ENCODE measurements at places on chromosomes 1 and 21.

DNA sequence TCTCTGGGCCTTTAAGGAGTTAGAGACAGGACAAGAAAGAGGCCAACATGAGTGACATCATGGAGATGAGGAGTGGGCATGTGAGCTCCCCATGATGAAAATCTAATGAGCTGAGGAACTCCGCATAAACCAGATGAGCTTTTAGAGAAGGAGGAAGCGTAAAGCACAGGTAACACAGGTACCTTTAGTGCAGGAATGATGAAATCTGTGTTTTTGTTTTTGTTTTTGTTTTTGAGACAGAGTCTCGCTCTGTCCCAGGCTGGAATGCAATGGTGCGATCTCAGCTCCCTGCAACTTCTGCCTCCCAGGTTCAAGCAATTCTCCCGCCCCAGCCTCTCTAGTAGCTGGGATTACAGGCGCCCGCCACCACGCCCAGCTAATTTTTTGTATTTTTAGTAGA is 12.7 kb upstream of the FAM89A start:
- no peak for DNase-seq

DNA sequence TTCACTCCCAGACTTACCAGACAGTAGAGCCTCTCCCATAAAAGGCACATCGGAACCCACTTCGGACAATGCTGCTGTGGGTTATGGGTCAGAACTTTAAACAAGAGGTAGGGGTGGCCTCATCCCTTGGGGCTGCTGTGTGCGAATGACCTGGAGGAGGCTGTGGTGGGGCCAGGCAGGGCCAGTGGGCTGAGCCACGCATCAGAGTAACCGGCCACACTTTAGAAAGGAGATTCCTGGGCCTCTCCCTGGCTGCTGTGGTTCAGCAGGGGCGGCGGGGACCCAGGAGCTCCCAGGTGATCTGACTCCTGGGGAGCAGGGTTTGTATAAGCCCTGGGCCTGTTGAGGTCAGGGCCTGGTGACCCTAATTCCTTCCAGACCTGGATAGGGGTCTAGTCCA is 110.2 kb upstream of the C1orf174 start:
- no peak for DNase-seq

- no peak for DNase-seq
These were observed 291.8 kb downstream of the DISC1 start for GRCh38 chr1:231918239-231919015.

DNA sequence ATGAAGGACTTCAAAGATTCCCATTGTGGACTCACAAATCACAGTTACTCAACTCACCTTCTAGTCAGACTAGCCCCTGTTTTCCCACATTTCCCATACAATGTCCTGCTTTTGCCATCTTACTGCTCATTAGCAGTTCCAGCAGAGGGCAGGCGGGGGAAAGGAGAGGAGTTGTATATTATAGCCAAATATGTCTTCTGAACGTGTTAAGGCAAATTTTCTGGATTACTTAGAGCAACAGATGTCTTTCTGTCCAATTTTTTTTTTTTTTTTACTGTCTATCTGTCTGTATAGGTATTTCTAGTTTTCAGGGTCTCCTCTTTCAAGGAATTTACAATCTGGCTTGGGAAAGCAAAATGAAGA is 29.9 kb upstream of the DDAH1 start:
- no peak for DNase-seq

DNA sequence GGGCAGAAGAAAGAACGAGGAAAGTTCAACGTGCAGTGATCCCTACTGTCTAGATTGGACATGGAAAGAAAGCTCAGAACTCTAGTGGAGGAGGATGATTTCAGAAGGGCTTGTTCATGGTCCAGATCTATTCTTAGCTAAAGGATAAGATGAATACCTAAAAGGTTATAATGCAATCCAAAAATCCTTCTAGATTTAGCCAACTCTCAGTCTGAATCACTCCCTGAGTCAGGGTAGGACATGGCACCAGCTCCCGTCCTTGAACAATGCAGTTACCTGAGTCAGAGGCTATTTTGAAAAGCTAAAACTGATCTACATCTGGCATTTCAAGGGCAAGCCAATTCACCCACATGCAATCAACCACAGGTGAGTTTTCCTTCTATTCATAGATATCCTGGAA is 38.8 kb upstream of the HIVEP3 start:
- DNase-seq: no peak

DNA sequence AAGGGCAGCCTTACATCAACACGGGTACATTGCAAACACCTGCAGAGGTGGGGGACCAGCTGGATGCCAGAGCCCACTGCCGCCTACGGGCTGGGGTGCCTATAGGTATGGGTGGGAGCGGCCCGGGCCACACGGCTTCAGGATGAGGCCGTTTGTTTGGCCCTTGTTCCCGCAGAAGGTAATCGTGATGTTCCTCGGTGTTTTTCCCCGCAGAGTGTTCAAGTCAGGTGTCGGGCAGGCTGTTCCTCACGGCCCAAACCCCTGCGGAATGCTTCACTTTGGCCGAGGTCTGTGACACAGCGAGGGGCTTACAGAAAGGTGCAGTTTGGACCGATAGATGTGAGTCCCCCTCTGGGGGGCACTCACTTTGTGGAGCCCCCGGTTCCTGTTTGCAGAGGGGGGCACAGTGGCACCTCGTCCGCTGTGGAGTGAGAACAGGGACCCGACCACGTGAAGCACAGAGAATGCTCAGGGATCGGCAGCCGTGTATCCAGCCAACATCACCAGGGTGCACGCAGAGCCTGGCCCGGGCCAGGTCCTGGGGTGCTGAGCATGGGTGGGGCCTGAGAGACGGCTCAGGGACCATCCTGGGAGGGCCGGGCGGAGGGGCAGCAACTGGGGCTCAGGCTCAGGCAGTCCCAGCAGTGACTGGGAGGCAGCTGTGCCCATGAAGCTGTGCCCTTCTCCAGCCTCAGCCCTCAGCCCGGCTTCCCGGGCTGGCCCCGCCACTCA is 453 bp upstream of the TTLL10 start:
- DNase-seq: peak; percentile 27

- DNase-seq: no peak
These were observed 5.8 kb downstream of the TTC13 start for GRCh38 chr1:230972855-230973271.

DNA sequence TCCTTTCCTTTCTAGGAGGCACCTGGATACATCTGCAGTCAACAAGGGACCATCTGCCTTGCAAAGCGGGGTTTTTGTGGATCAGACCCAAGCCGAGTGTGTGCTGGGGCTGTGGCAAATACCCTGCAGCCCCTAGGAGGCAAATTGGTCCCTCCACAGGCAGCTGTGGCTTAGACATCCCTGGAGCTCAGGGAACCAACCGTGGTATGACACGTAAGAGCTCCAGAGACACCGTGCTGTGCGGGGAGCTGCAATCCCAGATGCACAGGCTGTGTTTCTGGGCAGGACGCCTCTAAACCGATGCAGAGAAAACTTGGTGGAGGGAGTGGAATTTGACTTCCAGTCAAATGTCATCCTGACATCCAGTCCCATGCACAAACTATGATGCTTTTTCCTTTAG is 141.5 kb downstream of the KAZN start:
- DNase-seq: no peak

- DNase-seq: no peak
These were observed 19.8 kb upstream of the PRDM16 start for GRCh38 chr1:3049164-3049563.

DNA sequence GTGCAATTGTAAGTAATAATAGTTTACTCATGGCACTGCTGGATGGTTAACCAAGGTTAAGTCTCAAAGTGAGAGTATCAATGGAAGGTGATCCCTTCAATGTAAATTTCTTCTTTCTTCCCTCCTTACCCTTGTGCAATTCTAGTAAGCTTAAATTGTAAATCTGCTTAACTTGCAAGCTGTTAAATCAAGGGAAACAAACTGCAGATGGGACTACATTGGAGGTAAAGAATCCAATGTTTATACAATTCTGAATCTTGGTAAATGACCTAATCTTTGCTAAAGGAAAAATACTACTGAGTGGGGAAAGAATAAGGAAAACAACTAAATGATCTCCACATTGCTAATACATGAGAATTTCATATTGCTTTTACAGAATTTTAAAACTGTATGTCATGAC is 6.7 kb upstream of the CD55 start:
- DNase-seq: no peak

- no peak for DNase-seq
These were observed 13.6 kb upstream of the GPR137B start for GRCh38 chr1:236128646-236129178.

All from Right ventricle myocardium inferior (tissue), 1 donor.